ENCODE measurements at places on chromosomes 13 and 19.

- no peak for DNase-seq
Observed at GRCh38 chr19:54707962-54708361, 16.3 kb upstream of the KIR3DL3 start.

DNA sequence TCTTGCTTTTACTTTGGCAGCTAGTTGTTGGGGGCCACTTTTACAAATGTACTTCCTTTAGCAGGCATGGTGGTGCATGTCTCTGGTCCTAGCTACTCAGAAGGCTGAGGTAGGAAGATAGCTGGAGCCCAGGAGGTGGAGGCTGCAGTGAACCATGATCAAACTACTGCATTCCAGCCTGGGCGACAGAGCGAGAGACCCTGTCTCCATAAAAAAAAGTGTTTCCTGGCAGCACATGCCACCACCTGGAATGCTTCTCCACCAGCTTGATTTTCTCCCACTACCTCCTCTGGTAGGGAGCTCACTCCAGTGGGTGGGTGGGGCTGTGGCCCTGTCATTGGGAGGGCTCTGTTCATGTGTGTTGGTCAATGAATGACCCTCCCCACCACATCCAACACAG, 12.5 kb downstream of the FZR1 start:
- DNase-seq, result no peak

DNA sequence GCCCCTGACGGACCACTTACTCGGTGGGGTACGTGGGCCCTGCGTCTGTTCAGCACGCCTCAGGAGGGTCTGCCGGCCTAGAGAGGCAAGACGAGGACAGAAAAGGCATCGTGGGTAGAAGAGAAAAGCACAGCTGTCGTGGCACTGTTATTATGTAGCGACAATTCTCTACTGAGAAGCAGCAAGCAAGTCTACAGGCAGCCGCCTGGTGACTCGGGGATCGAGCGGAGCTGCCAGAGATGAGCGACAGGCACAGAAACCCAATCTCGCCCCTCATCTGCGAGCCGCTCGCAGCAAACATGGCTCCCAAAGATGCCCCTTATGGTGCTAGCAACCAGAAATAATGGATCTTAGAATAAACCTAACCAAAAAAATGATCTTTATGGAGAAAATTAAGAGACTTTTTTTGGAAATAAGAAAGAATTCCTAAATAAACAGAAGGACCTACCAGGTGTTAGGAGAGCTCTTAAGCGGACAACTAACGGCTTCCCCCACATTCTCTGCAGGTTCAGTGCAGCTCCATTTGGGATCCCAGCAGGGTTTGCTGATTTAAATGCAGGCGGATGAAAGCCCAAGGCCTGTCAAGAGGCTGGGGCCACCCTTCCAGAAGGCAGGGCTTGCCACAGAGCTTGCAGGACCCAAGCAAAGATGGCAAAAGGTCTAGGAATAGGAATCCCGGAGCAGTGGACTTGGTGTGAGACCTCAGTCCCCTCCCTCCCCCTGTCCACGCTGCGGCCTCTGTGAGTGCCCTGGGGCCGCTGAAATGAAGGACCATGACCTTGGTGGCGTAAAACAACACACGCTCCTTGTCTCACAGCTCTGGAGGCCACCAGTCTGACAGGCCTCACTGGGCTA, 152.6 kb downstream of the KDM4B start:
- no peak for DNase-seq

- DNase-seq, result no peak
Observed at GRCh38 chr19:6216996-6217751, 62.6 kb downstream of the MLLT1 start.

- DNase-seq, result no peak
Observed at GRCh38 chr13:85137516-85137915, 661.7 kb downstream of the SLITRK6 start.

GRCh38 chr13:71964491-71965100, 97.6 kb upstream of the DACH1 start:
- DNase-seq, result no peak

DNA sequence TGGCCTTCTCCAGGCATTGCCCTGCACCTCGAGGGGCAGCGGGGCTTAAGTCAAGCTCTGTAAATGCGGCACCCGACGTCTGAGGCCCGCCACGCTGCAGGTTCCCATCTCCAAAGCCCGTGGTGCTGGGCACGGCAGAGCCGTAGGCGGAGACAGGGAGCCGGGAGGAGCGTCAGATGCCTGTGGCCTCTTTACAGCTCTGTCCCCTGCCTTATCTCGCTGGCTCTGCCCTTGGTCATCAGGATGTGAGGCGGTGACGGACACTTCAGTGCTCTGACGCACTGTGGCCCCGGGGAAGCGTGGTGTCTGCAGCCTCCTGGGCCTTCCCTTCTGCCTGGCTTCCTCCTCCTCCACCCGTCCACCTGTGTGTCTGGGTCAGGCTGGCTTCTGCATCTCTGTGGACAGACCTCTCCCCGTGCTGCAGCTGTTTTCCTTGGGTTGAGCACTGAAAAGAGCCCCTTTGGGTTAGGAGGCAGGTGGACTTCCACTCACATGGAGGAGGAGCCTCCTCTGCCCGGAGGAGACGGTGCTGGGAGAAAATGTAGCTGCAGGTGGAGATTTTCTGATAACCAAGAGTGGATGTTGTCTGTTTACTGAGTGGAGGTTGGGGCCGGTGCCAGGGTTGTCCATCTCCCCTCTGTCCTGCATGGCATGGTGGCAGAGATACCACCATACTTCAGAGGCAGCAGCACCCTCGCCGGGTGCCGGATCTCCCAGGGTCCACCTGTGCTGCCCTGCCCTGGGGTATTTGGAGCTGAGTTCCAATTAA, 14.6 kb downstream of the MCF2L start:
- no peak for DNase-seq

DNA sequence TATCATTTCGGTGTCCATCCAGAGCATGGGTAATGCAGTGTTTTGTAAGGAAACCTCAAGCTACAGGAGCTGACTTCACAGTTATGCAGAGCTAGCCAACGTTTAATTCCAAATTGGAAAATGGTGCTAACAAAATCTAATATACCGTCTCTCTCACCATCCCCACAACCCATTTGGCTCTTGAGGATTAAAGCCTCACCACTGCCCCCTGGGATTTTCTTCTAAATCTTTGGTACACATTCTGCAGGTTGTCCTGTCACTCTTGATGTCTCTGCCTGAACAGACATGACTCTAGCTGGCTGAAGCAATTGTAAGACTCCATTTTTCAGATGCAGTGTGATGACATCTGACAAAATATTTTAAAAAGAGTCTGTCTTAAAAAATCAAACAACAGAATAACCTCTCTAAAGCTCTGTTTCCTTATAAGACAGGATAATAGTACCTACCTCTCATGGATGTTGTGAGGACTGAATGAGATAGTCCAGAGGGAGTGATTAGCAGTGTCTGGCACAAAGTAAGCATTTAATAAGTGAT, 451.8 kb downstream of the SUCLA2 start:
- no peak for DNase-seq

- no peak for DNase-seq
Observed at GRCh38 chr19:41915776-41916414, 12.4 kb downstream of the ERFL start.

- no peak for DNase-seq
Observed at GRCh38 chr13:42101821-42102585, 53.6 kb downstream of the DGKH start.

- DNase-seq, result no peak
Observed at GRCh38 chr19:18844806-18845329, 13.1 kb downstream of the UPF1 start.

GRCh38 chr13:50797091-50797490, 46.4 kb downstream of the DLEU7 start:
- no peak for DNase-seq

- DNase-seq, result no peak
Observed at GRCh38 chr13:78032132-78032531, 113.5 kb upstream of the EDNRB start.
